ENCODE measurements at places on chromosomes 11 and 22. TPM values are rescaled to one million over a fixed set of nuclear protein-coding genes. Genes with fewer than 3 reads are reported as not detected.

Gene C11orf87
- total RNA-seq: not detected

Gene SLC35F2
- total RNA-seq: 2.9 TPM

Gene INPP5J
- total RNA-seq: 0.35 TPM

Gene KCTD21
- 13.2 TPM for total RNA-seq

Gene SLC7A4
- not detected for total RNA-seq

Gene BLID
- not detected for total RNA-seq

Gene CASP5
- not detected for total RNA-seq

Gene APOA4
- total RNA-seq: not detected

Gene OR2AG1
- not detected for total RNA-seq

Gene DEFB131B
- total RNA-seq: not detected

Gene CTSW
- total RNA-seq: 45.3 TPM

Gene LRP5
- total RNA-seq: 2.2 TPM

Gene SYNGR1
- total RNA-seq: 4.3 TPM

Gene OR51B4
- not detected for total RNA-seq

Gene OR2D2
- total RNA-seq: not detected

Gene OR52J3
- not detected for total RNA-seq

Gene CHKB
- total RNA-seq: 209 TPM

Gene OR4C13
- total RNA-seq: not detected

Gene SOX10
- not detected for total RNA-seq

Gene ST14
- 0.53 TPM for total RNA-seq

Gene KCNA4
- total RNA-seq: not detected

Gene ABCC8
- total RNA-seq: not detected

Gene CALCB
- 0.58 TPM for total RNA-seq

Gene NAALAD2
- total RNA-seq: not detected

Gene TMEM86A
- total RNA-seq: 2.8 TPM

Gene SAA1
- 7.6 TPM for total RNA-seq

Gene TMPRSS13
- total RNA-seq: 3.7 TPM

Gene FIBIN
- total RNA-seq: not detected

Gene CDHR5
- total RNA-seq: not detected

Gene CATSPER1
- total RNA-seq: not detected

Gene SLC37A2
- 1.1 TPM for total RNA-seq

Gene MOGAT2
- not detected for total RNA-seq

Gene MISFA
- total RNA-seq: not detected

Gene IGSF9B
- 33.7 TPM for total RNA-seq

Gene WT1
- total RNA-seq: not detected

Gene OR52A1
- not detected for total RNA-seq

Gene OR52E8
- not detected for total RNA-seq

Gene MS4A4A
- total RNA-seq: not detected

Gene KCNJ5
- 0.13 TPM for total RNA-seq

Gene RAB3IL1
- total RNA-seq: not detected

Gene LRRC74B
- total RNA-seq: not detected

Gene CATSPERZ
- total RNA-seq: not detected

Gene OTOG
- not detected for total RNA-seq

Gene RIC3
- 47.5 TPM for total RNA-seq

Gene OVOL1
- total RNA-seq: 0.12 TPM

Gene KRTAP5-1
- not detected for total RNA-seq

Gene FDXACB1
- total RNA-seq: 6.0 TPM

Gene NXPE1
- not detected for total RNA-seq

Gene SMC1B
- 0.06 TPM for total RNA-seq

Gene CEND1
- 0.28 TPM for total RNA-seq

Data from T-cell (primary cell).